Stomach (tissue), 19 donors: ENCODE measurements at places on chromosomes 7 and 10.

DNA sequence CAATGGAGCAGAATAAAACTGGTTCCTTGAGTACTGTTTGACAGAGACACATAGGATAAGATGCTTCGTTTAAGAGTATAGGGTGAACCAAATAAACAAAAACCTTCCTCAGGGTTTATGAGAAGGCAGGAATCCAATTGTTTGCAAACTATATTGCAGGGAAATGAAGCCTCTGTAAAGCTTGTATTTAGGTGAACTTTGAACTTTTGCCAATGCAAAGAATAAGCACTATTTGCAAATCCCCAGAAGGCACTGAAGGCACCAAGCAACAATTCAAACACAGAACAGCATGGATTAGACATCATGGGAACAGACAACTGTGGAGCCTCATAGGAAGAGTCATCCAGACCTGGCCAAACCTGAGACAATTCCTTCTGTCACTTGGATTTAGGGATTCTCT lies 47.1 kb upstream of the WASL start:
- DNase-seq, result no peak

GRCh38 chr10:14039968-14040668 lies 290.6 kb downstream of the FRMD4A start:
- peak; percentile 34 for DNase-seq

GRCh38 chr10:88526501-88527105 lies 56.5 kb downstream of the RNLS start:
- no peak for DNase-seq

GRCh38 chr7:134640842-134641715 lies 5.6 kb upstream of the BPGM start:
- no peak for DNase-seq

DNA sequence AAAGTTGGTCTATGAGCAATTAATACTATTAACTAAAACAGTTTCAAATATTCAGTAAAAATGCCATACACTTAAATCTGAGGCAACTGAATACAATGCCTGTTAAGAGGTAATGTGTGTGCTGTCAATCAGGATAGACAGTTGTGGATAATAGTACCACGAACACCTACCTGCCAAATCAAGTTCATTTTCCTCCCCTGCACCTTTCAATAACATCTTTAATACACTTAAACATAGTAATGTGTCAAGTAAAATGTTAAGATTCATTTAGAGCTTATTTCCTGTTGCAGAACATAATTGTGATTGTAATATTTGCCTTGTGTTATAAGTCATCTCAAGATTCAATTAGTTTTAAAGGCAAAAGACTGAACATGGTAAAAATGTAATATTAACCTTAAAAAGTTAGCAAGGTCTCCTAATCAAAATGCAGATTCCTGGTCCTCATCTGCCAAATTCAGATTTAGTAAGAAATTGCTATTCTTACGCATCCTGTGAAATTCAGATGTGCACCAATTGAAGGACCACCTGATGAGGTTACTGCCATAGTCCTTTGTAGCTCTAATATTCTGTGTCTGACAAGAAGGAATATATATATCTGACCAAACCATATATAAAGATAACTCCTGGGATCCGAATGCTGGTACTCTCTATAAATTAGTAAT lies 37.1 kb downstream of the COL1A2 start:
- DNase-seq, result no peak

DNA sequence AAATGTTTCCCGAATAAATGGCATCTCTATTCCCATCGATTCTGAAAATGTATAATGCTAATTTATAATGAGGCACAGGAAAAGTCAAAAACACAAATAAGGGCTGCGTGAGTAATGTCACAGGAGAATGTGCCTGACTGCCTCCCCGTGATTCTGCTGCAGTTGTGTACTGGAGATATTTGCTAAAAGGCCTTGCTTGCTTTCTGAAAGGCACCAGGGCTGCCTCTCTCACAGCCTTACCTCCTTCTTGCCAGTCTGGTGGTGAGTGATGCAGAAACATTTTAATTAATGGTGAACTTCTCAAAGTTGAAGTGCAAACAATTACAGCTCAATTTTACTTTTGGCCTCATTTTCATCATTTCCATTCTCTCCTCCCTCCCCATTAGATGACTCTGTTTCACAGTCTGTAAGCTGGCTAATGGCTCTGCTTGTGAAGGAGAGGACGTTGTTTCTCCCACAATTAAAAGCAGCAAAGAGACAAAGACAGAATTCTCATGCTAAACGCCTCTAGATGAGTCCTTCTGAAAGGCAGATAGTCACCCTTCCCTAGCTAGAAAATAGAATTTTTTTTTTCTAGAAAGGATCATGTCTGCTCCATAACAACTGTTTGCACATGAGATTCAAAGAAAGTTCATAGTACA lies 377.6 kb downstream of the MDFIC start:
- DNase-seq, result no peak

DNA sequence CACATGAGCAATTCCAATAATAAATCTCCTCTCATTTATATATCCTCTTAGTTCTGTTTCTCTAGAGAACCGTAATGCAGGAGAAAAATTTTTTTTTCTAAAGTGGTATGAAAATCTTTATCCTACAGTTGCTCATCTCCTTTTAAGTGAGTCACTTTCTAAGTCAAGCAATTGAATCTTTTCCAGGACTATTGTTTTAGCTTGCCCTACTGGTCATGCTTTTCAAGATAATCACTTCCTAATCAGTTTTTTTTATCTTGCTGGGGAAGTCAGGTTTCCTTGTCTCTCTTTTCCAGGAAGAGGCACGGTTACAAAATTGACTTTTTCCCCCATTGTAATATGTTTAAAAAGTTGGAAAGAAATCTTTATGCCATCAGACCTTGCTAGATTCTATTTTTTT lies 44.0 kb downstream of the INPP5F start:
- no peak for DNase-seq

GRCh38 chr7:69778138-69778537 lies 179.9 kb downstream of the AUTS2 start:
- DNase-seq, result no peak
